Adipocyte (in vitro differentiated cells): ENCODE measurements at places on chromosomes 3 and 15.

- DNase-seq, result no peak
Measured at GRCh38 chr3:22951910-22952309, 251.2 kb upstream of the UBE2E2 start.

DNA sequence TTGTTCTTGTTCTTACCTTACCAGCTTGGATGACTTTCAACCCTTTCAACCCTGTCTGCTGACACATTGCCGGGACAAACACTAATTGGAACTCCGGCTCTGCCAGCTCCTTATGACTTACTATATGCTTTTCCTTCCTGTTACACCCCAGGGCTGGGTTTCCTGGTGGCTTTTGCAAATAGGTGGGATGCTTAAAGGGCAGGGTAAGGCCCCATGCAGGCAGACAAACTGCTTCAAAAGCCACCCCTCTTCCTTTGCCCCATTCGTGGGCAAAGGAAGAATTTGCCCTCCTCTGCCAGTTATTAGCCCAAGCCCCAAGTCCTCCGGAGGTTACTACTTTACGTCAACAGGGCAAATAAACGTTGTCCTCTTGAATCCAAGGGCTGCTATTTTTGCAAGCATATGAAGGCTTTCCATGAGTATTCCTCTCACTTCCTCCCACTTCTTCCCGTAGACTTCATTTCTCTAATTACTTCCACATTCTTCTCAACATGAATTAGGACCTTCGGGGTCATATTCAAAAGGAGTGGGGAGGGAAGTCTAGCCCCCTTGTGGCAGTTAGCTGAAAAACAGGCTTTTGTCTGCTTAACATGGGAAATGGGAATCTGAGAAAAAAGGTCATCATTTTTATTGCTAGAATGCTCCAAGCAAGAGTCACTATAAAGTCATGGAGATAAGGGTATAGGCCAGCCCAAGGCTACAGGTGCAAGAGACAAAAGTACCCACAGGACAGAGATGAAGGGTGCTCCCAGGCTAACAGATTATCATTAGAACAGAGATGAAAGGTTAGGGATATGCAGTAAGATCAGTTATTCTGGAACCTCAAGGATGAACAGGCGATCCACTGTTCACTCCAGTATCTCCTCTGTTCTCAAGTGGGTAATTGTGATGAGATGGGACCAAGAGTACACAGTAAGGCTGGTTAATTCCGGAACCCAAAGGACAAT is 56.3 kb upstream of the FSTL1 start:
- peak; percentile 79 for DNase-seq

GRCh38 chr3:179681492-179682263 is 28.8 kb downstream of the USP13 start:
- no peak for DNase-seq

DNA sequence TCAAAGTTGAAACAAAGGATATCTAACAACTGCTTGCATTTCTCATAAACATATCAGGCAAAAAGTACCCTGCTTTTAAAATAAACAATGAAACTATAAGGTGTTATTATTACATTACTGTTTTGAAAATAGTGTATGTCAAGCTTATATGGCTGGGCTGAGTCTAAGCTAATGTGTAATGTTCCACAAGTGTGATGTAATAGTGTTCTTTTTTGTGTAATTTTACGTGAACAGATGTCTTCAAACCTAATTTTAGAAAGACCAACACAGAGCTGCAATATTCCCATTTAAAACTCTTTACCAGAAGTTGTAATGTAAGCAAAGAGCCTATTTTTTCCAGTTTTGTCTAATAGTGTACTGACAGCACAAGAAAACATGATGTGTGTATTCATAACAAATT is 34.0 kb downstream of the MINDY2 start:
- DNase-seq, result peak; percentile 64

- peak; percentile 83 for DNase-seq
Measured at GRCh38 chr15:75891895-75892294, 11.8 kb upstream of the FBXO22 start.

DNA sequence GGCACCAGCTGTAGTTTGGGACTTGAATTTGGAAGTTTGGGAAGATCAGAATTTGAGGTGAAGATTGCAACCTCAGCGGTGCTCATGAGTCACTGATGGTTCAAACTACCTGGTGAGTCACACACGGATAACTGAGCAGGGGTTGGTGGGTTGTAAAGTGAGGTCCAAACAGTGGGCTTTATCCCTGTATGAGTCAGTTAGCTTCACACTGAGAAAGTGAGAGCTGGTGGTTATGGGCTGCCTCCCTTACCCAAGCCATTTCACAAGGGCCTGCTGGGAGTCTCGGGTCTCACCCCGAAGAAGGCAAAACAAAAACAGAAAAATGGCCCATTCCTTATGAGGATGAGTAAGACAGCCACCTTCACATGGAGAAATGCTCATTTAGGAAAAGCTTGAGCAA is 77.0 kb downstream of the ITGA11 start:
- DNase-seq, result peak; percentile 61

- DNase-seq, result no peak
Measured at GRCh38 chr3:195060531-195061291, 210.2 kb downstream of the XXYLT1 start.

- DNase-seq, result no peak
Measured at GRCh38 chr15:69792823-69793222, 304.9 kb downstream of the TLE3 start.

- DNase-seq, result no peak
Measured at GRCh38 chr3:143650827-143651226, 197.4 kb downstream of the SLC9A9 start.

GRCh38 chr15:22992024-22992326 is 11.8 kb upstream of the CYFIP1 start:
- no peak for DNase-seq

DNA sequence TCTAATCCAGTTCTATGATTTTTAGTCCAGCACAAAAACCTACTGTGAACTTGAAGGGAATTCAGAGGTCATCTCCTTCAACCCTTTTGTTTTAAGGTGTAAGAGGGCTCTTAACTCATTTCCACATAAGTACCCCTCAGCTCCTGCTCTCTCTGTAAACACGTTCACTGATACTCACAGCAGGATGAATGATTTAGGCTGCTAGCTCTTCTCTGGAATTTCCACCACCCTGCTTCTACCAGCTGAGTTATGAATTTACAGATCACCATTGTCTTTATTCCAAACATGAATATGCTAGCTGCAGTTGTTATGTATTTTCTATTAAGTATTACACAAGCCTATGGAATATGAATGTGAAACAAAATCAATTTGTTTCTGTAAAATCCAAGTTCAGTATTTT is 101.3 kb upstream of the NANOGP8 start:
- DNase-seq, result no peak

DNA sequence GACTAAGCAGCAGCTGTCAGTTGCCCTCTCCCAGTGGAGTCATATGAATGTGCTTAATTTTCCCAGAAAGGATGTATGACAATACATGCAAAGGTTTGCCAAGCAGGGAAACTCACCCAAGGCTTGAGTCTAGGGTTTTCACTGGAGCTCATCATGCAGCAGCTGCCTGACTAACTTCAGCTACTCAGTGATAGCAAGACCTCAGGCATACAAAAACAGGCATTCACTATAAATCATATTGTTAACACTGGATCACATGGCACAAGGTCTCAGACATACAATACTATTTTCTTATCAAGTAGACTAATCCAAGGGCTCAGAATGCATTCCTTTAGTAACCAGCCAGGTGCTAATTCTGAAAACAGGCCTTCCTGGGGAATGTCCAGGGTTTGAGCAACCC is 85.0 kb upstream of the STAC start:
- DNase-seq, result no peak

- no peak for DNase-seq
Measured at GRCh38 chr15:61481886-61482285, 252.8 kb upstream of the RORA start.

GRCh38 chr3:123138839-123139444 is 62.8 kb upstream of the SEC22A start:
- peak; percentile 76 for DNase-seq

GRCh38 chr3:77081240-77081661 is 41.4 kb downstream of the ROBO2 start:
- peak; percentile 91 for DNase-seq

- DNase-seq, result no peak
Measured at GRCh38 chr3:150613034-150613433, 9.9 kb downstream of the SELENOT start.

GRCh38 chr3:194767446-194768207 is 81.9 kb downstream of the FAM43A start:
- no peak for DNase-seq

GRCh38 chr3:17840126-17840525 is 97.7 kb upstream of the TBC1D5 start:
- no peak for DNase-seq

GRCh38 chr3:150278843-150279381 is 129.2 kb upstream of the TSC22D2 start:
- no peak for DNase-seq

GRCh38 chr3:103385961-103386656 is 951.3 kb downstream of the ZPLD1 start:
- no peak for DNase-seq

DNA sequence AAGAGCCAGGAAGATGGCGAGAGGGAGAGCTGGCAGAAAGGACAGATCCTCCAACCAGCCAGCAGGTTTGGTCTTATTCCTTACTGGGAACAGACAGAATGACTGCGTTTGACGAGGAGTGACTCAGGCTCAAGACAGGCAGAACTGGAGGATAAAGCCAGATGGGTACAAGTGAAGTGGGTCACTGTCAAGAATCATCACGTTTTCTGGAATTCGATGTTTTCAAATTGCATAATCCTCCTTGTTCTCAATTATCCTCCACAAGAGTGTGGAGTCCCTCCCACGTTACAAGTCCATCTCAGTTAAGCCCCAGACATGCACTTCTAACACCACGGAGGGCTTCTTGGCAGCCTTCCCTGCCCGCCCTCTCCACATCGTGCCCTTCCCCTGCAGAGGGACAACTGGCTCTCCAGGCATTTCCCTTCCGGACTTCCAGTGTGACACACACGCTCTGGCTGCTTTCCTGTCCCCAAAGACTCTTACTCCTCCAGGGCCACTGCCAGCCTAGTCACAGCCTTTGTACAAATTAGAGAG is 183.1 kb downstream of the CHST2 start:
- DNase-seq, result peak; percentile 86

- DNase-seq, result no peak
Measured at GRCh38 chr3:4302747-4303146, 422 bp upstream of the SETMAR start.

- peak; percentile 74 for DNase-seq
Measured at GRCh38 chr3:57446318-57446841, 97.8 kb downstream of the DNAH12 start.

DNA sequence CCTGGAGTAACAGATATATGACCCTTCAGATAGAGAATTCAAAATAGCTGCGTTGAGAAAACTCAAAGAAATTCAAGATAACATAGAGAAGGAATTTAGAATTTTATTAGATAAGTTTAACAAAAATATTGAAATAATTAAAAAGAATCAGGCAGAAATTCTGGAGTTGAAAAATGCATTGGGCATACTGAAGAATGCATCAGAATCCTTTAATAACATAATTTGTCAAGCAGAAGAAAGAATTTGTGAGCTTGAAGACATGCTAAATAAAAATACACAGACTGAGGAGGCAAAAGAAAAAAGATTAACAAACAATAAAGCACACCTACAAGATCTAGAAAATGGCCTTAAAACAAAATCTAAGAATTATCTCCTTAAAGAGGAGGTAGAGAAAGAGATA is 50.5 kb downstream of the SPTSSB start:
- DNase-seq, result no peak

DNA sequence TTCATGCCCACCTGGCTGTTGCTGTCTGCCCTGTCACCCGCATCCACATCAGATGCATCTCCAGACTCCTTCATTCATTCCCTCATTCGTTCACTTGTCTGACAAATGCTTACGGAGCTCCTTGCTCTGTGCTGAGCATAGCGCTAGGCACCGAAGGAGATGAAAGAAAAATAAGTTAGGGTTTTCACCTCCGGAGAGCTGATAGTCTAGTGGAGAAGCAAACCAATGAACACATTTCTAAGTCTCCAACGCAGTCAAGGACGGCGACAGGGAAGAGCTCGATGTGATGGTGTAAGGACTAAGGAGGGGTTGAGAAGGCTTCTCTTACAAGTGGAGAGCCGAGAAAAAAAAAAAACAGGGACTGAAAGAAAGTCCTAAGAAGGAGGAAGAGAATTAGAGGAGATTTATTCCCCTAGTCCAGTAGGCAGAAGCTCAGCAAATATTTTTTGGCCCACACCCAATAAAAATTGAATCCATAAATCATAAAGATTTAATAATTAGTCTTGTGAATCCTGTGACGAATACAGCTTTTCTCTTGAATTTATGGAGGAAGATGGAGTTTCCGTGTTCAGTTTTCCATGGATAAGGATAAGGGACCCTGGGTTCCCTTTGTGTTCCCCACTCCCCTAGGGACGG is 127.2 kb upstream of the DLG1 start:
- DNase-seq, result no peak

DNA sequence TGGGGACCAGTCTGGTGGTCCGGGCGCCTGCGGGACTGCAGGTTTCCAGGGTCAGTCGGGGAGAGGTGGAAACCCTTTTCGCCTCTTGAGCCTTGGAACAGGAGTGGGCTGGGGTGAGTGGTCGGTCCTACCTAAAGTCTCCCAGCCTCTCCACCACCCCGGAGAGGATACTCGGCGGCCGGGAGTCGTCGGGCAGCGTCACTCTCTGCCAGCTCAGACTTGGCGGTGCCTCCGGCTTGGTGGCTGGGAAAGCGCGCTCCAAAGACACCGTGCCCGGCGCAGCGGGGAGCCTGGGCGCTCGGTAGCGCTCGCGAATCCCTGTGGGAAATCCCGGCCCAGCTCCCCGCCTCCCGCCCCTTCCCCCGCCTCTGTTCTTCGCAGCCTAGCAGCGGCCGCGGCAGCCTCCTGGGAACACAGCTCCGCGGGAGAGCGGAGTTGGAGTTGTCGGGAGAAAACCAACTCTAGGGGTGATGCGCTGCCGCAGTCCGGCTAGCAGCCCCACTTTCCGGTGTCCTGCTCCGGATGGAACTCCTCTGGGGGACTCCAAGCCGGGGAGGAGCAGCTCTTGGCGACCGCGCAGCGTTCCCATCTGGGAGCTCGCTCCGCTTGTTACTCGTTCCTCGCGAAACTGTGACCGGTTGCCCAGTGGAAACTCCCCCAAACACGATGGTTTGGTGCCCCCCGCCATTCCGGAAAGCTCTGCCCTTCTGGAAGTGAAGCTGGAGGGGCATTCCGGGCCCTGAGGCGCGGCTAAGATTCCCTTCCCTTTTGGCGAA is 1.4 kb downstream of the EPHB1 start:
- DNase-seq, result peak; percentile 25

- peak; percentile 32 for DNase-seq
Measured at GRCh38 chr3:126659915-126660886, 5.3 kb upstream of the TXNRD3 start.

DNA sequence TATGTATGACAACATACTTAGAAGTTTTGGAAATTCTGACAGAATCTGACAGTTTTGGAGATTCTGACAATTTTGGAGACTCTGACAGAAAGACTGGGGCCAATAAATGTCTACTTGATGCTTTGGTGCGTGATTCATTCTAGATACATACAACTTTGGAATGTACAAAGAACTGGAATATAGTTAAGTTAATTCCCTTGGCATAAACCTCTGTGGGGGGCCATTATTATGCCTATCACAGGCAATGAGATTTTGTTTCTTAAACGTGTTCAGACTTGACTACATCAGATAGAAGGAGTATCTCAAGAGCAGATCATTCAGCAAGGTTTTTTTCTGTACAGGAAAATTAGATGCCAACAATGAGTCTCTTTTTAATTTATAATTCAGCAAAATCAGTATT is 617.6 kb upstream of the ZNF717 start:
- peak; percentile 25 for DNase-seq
